ENCODE measurements at places on chromosomes 4 and X. TPM values are rescaled to one million over a fixed set of nuclear protein-coding genes. Genes with fewer than 3 reads are reported as not detected.

The APLN gene
- total RNA-seq = 7.9 TPM

The GPR82 gene
- 3.4 TPM for total RNA-seq

The NEIL3 gene
- total RNA-seq = 0.52 TPM

The AKAP4 gene
- not detected for total RNA-seq

GRCh38 chr4:188960411-188961093 lies 821.3 kb downstream of the TRIML1 start:
- no peaks in the 10 kb centered on the region for H3K36me3 ChIP-seq
- H3K4me3 ChIP-seq = no peak overlapping the region
- H3K27me3 ChIP-seq = no peaks in the 10 kb centered on the region
- no peaks in the 10 kb centered on the region for H3K4me1 ChIP-seq
- DNase-seq = no peak

DNA sequence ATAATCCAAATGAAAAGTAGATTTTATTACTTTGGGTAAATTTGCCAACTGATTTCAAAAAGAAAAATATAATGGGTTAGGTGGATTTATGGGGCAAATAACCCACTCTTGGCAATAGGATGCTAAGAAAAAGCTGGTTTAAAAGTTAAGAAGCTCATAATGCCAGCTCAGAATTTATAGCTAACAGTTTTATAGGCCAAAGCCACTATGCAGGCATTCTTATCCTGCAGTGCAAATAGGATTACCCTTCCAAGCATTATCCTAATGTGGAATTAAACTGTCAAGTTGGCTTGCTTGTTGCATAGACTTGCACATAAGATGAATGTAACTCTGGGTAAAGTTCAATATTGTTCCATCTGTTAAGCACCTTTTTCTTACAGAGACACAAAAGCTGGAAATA lies 703.0 kb downstream of the PCDH18 start:
- H3K4me3 ChIP-seq = no peak overlapping the region
- no peaks in the 10 kb centered on the region for H3K4me1 ChIP-seq
- H3K27ac ChIP-seq = no peak overlapping the region
- no peaks in the 10 kb centered on the region for H3K27me3 ChIP-seq
- no peak for DNase-seq
- no peaks in the 10 kb centered on the region for H3K36me3 ChIP-seq

DNA sequence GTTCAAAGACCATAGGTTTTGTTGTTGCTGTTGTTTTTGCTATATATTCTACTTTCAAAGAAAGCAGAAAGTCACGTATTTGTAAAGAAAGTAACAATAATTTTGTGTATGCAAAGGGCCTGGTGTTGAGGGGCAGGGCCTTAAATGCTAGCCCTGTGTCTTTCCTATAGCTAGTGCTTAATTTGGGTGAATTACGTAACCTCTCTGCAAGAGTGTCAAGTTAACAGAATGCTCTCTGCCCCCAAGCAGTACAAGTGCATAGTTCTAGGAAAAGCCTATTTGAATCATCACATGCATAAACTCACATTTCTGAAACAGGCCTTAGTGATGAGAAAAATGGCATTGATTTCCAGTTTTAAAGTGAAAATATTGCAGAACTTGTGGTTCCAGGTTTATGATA lies 663.6 kb downstream of the STIM2 start:
- no peaks in the 10 kb centered on the region for H3K36me3 ChIP-seq
- no peaks in the 10 kb centered on the region for H3K4me1 ChIP-seq
- no peak overlapping the region for H3K27ac ChIP-seq
- H3K4me3 ChIP-seq = no peak overlapping the region

- H3K4me3 ChIP-seq = no peak overlapping the region
- H3K4me1 ChIP-seq = no peaks in the 10 kb centered on the region
- no peaks in the 10 kb centered on the region for H3K36me3 ChIP-seq
These were observed 645.9 kb upstream of the INTU start for GRCh38 chr4:126986828-126987227.

GRCh38 chr4:7530082-7530481 lies 95.4 kb upstream of the PSAPL1 start:
- no peak for DNase-seq
- no peaks in the 10 kb centered on the region for H3K4me1 ChIP-seq
- H3K4me3 ChIP-seq = no peak overlapping the region
- H3K27me3 ChIP-seq = peaks cover 12% of the 10 kb centered on the region
- no peak overlapping the region for H3K27ac ChIP-seq
- H3K36me3 ChIP-seq = no peaks in the 10 kb centered on the region

DNA sequence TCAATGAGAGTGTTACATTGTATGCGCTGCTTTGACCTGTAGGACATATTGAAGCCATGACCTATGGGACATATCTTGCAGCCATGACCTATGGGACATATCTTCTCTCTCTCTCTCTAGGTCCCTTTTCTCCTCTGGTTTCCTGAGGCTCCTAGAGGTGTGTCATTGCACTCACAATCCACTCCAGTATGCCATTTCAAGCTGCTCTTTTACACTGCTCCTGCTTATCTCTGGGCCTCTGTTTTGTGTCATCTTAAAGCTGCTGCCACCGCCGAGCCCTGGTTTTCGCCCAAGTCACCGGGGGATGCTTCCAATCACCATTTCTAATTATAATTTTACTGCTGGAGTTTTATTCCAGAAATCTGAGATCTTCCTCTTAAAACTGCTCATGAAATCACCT lies 336.1 kb downstream of the GALNTL6 start:
- no peaks in the 10 kb centered on the region for H3K36me3 ChIP-seq
- H3K4me1 ChIP-seq = no peaks in the 10 kb centered on the region
- H3K4me3 ChIP-seq = no peak overlapping the region
- DNase-seq = no peak
- no peaks in the 10 kb centered on the region for H3K27me3 ChIP-seq

Measured in upper lobe of right lung (tissue), 1 donor.